Erythroblast (primary cell): ENCODE measurements at places on chromosomes 3 and 15.

- DNase-seq = no peak
Measured at GRCh38 chr3:177928172-177928873, 607.9 kb upstream of the KCNMB2 start.

DNA sequence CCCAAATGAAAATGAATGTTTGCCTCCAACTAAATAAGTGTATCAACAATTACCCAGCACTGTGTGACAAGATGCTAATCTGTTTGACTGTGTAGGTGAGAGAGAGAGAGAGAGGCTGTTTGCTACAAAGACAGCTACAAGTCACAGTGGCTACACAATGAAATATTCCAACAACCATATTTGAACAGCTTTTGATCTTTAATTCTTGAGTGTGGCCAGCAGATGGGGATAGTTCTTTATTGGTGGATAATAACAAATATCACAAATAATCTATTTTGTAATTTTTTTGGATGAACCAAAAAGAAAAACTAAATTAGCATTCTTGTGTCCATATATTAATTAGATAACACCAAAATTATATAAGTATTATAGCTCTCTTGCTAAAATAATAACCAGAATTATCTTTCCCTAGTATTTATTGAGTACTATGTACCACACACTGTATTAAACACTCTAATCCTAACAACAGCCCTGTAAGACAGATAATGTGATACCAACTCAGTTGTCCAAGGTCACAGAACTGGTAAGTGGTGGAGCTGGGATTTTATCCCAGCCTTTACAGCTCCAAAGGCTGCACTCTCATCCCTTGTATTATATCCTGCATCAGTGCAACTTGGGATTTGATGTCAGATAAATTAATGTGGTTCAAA lies 61.9 kb upstream of the C3orf80 start:
- DNase-seq = peak; percentile 30

- no peak for DNase-seq
Measured at GRCh38 chr3:180855364-180855763, 57.1 kb upstream of the FXR1 start.

DNA sequence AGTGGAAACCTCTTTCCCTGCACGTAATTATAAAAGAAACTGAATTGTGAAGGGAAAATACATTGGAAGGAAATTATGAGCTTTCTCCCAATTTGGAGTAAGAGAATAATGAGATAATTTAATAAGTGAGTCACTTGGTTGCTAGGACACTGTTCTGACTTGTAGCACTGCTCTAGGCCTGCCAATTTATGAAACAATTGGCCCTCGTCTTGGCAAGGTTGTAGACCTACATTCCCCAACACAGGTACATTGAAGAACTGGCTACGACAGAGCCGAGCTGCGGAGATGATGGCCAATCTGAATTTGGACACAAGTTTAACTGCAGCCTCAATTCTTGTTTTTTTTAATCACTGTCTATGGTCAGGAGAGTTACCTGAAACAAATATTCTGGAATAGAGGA lies 674.1 kb downstream of the MECOM start:
- no peak for DNase-seq

DNA sequence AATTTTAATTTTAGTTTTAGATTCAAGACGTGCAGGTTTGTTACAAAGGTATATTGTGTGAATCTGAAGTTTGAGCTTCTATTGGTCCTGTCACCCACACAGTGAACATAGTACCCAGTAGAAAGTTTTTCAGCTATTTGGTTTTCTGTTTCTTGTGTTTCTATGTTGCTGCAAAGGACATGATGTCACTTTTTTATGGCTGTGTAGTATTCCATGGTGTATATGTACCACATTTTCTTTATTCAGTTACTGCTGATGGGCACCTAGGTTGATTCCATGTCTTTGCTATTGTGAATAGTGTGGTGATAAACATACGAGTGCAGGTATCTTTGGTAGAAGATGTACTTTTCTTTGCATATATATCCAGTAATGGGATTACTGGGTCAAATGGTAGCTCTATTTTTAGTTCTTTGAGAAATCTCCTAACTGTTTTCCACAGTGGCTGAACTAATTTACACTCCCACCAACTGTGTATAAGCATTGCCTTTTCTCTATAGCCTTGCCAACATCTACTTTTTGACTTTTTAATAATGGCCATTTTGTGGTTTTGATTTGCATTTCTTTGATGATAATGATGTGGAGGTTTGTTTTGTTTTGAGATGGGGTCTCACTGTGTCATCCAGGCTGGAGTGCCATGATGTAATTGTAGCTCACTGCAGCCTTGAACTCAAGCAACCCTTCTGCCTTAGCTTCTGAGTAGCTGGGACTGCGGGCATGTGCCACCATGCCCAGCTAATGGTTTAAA lies 43.9 kb downstream of the LIMD1 start:
- no peak for DNase-seq

DNA sequence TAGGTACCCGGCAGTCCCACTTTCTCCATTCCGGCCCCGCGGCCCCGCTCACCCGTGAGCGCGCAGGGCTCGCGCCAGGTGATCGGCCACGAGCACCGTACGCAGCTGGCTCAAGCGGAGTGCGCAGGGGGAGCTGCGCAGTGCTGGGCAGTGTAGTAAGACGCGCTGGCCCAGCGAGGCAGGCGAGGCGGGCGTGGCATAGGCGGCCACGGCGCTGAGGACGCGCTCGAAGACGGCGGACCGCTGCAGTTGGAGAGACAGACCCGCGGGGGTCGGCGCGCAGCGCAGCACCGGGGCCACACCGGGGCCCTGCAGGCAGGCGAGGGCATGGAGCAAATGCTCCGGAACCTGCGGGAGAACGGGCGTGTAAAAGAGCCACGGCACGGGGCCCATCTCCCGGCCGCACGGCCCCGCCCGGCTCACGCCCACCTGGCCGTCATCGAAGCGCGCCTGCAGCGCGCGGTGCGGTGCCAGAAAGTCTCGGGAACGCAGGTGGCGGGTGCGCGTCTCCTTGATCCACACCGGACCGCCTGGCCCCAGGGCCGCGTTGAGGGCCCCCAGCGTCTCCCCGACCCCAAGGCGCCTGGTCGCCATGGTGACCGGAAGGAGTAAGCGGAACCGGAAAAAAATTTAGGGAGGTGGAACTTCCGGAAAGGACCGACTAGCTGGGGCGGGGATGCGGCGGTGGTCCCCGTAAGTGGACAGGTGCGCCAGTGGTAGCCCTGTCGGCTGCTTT lies at the start of gene DALRD3:
Gene DALRD3, minus strand, starts transcription at position 610 of the 736 bp plus-strand sequence. Its CDS starts 16 bp downstream, at position 594.
- DNase-seq = peak; percentile 75

GRCh38 chr3:43302116-43302880 lies 16.0 kb downstream of the SNRK start:
- no peak for DNase-seq

DNA sequence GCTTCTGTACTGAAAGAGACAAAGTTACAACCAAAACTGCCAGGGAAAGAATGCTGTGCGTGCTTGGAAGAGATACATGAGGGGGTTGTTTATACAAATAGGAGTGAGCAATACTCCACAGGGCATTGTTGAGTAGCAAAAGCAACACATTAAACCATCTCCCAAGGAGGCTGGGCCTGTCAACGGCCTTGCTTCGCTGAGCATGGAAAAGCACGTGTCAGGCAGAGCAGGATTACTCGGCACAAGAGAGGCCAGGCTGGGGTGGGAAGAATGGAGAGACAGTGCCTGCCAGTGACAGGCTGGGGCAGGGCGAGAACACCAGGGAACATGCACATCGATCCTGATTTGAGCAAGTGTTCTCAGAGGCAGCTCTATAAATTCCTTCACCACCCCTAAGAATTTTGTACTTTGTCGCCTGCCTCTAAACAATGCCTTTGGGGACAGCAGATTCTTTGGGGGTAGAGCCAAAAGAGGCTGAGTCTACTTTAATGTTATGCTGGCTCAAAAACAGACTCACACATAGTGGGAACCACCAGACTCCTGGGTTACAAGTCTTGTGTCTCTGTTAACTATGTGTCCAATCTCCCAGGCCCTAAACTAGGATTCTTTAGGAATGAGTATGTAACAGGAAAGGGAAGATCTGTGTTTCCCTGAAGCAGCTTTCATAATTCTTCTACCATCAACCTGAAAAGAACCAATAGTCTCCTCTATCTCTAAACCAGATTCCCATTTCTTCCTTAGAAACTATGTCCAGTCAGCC lies 67.2 kb downstream of the LIPC start:
- DNase-seq = no peak

- DNase-seq = no peak
Measured at GRCh38 chr15:85717212-85717611, 77.5 kb downstream of the KLHL25 start.

DNA sequence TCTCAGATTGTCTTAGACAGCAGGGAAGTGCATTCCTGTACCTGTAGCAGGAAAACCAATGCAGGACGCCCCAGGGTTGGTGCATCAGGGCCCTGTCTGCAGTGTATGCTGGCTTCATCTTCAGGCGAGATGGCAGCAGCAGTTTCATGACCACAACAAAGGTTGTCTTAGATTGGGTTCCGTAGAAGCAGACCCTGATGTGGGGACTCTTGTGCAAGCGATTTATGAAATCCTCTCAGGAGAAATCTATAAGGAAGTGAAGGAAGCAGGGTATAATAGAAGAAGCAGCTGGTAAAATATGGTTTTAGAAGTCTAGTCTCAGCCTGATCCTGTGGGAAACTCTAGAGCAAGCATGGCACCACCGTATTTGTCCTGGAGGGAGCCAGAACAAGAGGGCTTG lies 25.0 kb downstream of the DNAH1 start:
- no peak for DNase-seq

GRCh38 chr3:79410617-79411016 lies 357.2 kb downstream of the ROBO1 start:
- DNase-seq = no peak

GRCh38 chr3:86986671-86987420 lies 4.1 kb downstream of the VGLL3 start:
- no peak for DNase-seq

GRCh38 chr3:123774474-123774873 lies 109.7 kb downstream of the MYLK start:
- DNase-seq = no peak

DNA sequence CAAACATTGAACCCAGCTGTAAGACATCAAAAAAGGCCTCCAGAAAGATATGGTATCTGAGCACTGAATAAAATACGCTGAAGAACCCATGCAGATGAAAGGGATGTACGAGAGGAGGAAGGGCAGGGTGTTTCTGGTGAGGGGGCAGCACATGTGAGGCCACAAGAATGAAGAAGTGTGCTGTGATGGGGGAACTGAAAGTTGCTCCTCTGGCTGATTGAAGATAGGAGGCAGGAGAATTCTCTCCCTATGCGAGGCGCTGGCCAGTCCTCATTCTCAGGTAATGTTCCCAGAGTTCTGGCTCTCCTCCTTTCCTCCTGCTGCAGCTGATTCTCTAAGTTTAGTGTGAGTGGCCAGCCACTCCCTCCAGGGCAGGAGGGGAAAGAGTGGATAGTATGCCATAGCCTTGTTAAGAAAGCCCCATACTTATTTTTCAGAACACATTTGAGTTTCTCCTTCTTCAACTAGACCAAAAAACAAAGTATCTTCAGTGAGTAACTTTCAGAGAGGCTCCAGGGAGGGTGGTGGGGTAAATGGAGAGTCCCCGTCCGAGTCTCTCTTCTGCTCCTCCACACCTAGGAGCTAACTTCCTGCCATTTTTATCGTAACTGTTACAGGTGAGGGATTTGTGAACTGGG lies 26.9 kb upstream of the MYO1E start:
- DNase-seq = no peak

- DNase-seq = no peak
Measured at GRCh38 chr15:90046911-90047392, 45.8 kb downstream of the ZNF710 start.

GRCh38 chr3:51585197-51585596 lies 46.7 kb downstream of the RAD54L2 start:
- DNase-seq = no peak

GRCh38 chr3:63135367-63135766 lies 142.7 kb upstream of the SYNPR start:
- DNase-seq = no peak

DNA sequence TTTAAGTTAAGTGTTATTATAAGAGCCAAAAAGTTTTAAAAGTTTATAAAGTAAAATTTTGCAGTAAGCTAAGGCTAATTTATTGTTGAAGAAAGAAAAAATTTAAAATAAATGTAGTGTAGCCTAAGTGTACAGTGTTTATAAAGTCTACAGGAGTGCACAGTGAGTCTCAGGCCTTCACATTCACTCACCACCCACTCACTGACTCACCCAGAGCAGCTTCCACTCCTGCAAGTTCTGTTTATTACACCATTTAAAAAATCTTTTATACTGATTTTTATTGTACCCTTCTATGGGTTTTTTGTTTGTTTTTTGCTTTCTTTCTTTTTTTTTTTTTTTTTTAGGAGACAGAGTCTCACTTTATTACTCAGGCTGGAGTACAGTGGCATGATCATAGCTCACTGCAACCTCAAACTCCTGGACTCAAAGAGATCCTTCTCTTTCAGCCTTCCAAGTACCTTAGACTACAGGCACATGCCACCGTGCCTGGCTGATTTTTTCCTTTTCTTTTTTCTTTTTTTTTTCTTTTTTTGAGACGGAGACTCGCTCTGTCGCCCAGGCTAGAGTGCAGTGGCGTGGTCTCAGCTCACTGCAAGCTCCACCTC lies 25.9 kb downstream of the CSTA start:
- no peak for DNase-seq

DNA sequence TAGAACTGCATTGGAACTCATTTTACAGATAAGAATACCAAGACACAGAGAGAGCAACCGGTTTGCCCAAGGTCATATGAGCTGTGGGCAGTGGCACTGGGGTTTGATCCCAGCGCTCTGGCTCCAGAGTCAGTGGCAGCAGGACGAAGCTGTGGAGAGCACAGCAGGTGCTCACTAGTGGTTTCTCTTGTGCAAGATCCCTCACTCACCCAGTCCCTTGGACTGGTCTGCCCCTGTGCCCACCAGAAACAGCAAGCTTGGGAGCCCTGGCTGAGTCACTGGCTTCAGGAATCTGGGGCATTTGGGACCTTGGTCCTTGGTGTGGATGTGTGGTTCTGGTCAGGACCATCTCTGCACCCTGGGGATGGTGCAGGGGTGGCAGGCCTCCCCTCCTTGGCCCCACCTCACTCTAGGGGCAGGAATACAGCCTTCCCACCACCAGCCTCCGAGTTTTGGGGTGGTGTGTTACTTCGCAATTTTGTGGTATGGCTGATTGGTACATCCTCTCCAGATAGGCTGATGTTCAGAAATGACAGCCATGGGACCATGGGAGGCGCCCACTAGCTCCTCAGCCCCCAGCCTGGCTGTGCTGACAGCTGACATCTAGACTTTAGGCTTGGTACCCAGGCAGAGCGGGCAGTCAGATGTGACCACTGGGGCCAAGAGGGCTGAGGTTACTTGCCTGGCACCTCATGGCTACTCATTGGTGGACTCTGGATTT lies 104.6 kb downstream of the LSM3 start:
- DNase-seq = no peak

GRCh38 chr15:37823601-37824275 lies 110.7 kb upstream of the TMCO5A start:
- DNase-seq = no peak

GRCh38 chr3:195271410-195272243 lies 668 bp upstream of the XXYLT1 start:
- peak; percentile 96 for DNase-seq

- no peak for DNase-seq
Measured at GRCh38 chr3:113684271-113684819, 12.1 kb downstream of the USF3 start.
